ENCODE measurements at places on chromosomes 7 and 10. TPM values are rescaled to one million over a fixed set of nuclear protein-coding genes. Genes with fewer than 3 reads are reported as not detected.

The PDLIM1 gene
- total RNA-seq = 1.7 TPM

The GIMAP6 gene
- 41.6 TPM for total RNA-seq

The ZNF746 gene
- total RNA-seq = 20.3 TPM

The GPNMB gene
- 0.88 TPM for total RNA-seq

The ELN gene
- total RNA-seq = not detected

The CPA5 gene
- 5.9 TPM for total RNA-seq

The FUOM gene
- total RNA-seq = 14.9 TPM

The RBAK gene
- 12.9 TPM for total RNA-seq

DNA sequence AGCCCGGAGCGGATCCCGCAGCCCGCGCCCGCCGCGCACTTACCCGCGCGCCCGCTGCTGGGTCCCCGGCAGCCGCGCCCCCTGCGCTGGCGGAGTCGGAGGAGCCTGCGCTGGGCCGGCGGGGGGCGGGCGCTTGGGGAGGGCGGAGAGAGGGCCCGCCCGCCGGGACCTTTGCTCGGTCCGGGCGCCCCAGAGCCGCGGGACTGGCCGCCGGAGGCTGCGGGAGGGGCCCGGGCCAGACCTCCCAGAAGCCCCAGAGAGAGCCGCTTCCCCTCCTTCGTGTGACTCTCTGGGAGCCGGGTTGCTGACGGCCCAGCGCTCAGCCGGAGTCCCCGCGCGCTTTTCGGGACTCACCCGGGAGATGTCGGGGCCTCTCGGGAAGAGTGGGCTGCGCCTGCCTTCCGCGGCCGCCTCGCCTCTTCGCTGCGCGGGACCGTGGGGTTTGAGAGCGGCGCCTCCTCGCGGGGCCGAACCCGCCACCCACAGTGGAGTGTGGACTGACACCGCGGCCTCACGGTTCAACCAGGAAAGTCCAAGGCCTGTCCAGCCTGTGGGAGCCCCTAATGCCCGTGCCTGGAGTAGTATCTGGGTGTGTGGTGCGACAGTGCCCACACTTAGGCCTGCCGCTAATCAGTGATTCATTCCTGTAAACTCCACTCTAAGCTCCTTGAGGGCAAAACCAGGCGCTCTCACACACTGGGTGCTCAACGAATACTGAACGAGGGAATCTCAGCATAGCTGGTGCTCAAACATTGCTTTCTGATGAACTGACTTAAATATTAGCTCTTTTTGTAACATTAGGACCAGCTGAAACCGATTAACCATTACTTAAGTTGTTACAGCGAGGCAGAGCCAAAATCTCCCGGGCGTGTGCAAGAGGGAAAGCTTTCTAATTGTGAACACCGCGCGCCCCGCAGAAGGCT is at the start of gene GSDME:
TSS of gene GSDME (minus strand) at position 112 of the 923 bp plus-strand sequence. CDS start 7,690 bp downstream, outside the sequence.
- DNase-seq = peak; percentile 63
- peaks cover 29% of the 10 kb centered on the region for H3K27me3 ChIP-seq
- H3K4me1 ChIP-seq = peaks cover 42% of the 10 kb centered on the region
- H3K36me3 ChIP-seq = peaks cover 8% of the 10 kb centered on the region

GRCh38 chr10:96632974-96633710 is 46.3 kb upstream of the TM9SF3 start:
- no peaks in the 10 kb centered on the region for H3K27me3 ChIP-seq
- H3K27ac ChIP-seq = no peak overlapping the region
- no peak for DNase-seq
- no peaks in the 10 kb centered on the region for H3K4me1 ChIP-seq
- H3K36me3 ChIP-seq = no peaks in the 10 kb centered on the region
- no peak overlapping the region for H3K4me3 ChIP-seq

GRCh38 chr10:129056734-129057689 is 410.0 kb upstream of the MGMT start:
- no peak for DNase-seq
- no peak overlapping the region for H3K27ac ChIP-seq
- no peaks in the 10 kb centered on the region for H3K36me3 ChIP-seq
- no peak overlapping the region for H3K4me3 ChIP-seq

GRCh38 chr10:129694184-129694583 is 227.1 kb downstream of the MGMT start:
- peaks cover 12% of the 10 kb centered on the region for H3K4me1 ChIP-seq
- H3K36me3 ChIP-seq = peaks cover 2% of the 10 kb centered on the region
- H3K4me3 ChIP-seq = no peak overlapping the region
- DNase-seq = no peak
- H3K27me3 ChIP-seq = no peaks in the 10 kb centered on the region

- no peaks in the 10 kb centered on the region for H3K4me1 ChIP-seq
- no peak overlapping the region for H3K27ac ChIP-seq
- H3K27me3 ChIP-seq = no peaks in the 10 kb centered on the region
- no peak for DNase-seq
- H3K36me3 ChIP-seq = no peaks in the 10 kb centered on the region
- H3K4me3 ChIP-seq = no peak overlapping the region
Observed at GRCh38 chr7:16028103-16028502, 341.6 kb upstream of the MEOX2 start.

- no peaks in the 10 kb centered on the region for H3K27me3 ChIP-seq
- peaks cover 7% of the 10 kb centered on the region for H3K4me1 ChIP-seq
- H3K4me3 ChIP-seq = no peak overlapping the region
- peak overlapping the region; percentile 41 for H3K27ac ChIP-seq
- H3K36me3 ChIP-seq = no peaks in the 10 kb centered on the region
- DNase-seq = no peak
Observed at GRCh38 chr10:101888251-101888949, 44.8 kb upstream of the KCNIP2 start.

- no peaks in the 10 kb centered on the region for H3K36me3 ChIP-seq
- DNase-seq = no peak
- no peak overlapping the region for H3K4me3 ChIP-seq
- H3K4me1 ChIP-seq = no peaks in the 10 kb centered on the region
- H3K27ac ChIP-seq = no peak overlapping the region
- no peaks in the 10 kb centered on the region for H3K27me3 ChIP-seq
Observed at GRCh38 chr10:106826716-106827115, 337.8 kb downstream of the SORCS1 start.

Data from activated T-cell treated with anti-CD3 and anti-CD28 coated beads, Interleukin-2, amount 50 U/mL, for 72 hours (primary cell).